Thymus (tissue), 14 donors: ENCODE measurements at places on chromosomes 4 and X. TPM values are rescaled to one million over a fixed set of nuclear protein-coding genes. Genes with fewer than 3 reads are reported as not detected.

Gene RAB39B
- 8.1 TPM for polyA plus RNA-seq

Gene OPRPN
- 0.34 TPM for polyA plus RNA-seq

Gene CD99L2
- polyA plus RNA-seq: 14.0 TPM

- DNase-seq: no peak
Measured at GRCh38 chrX:427812-428725, 41.4 kb upstream of the PPP2R3B start.

GRCh38 chr4:12576409-12576808 is 907.7 kb downstream of the RAB28 start:
- no peak for DNase-seq

DNA sequence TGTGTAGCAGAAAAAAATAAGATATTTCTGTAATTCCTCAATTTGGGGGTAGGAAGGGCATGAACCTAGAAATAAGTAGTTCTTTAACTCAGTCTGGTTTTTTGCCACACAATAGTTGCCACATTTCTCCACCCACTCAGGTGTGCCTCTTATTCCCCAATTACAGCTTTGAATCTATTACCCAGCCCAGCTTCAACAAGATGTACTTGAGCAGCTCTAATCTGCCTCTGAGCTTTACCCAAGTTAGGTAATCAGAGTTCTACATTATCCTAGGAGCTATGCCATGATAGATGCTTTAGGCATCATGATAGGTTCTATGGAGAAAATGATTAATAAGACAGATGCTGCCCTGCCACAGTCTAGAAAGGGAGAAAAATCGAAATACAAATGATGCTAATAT is 117.4 kb upstream of the GPRIN3 start:
- DNase-seq: no peak

GRCh38 chrX:10506781-10507180 is 113.6 kb downstream of the MID1 start:
- no peak for DNase-seq

DNA sequence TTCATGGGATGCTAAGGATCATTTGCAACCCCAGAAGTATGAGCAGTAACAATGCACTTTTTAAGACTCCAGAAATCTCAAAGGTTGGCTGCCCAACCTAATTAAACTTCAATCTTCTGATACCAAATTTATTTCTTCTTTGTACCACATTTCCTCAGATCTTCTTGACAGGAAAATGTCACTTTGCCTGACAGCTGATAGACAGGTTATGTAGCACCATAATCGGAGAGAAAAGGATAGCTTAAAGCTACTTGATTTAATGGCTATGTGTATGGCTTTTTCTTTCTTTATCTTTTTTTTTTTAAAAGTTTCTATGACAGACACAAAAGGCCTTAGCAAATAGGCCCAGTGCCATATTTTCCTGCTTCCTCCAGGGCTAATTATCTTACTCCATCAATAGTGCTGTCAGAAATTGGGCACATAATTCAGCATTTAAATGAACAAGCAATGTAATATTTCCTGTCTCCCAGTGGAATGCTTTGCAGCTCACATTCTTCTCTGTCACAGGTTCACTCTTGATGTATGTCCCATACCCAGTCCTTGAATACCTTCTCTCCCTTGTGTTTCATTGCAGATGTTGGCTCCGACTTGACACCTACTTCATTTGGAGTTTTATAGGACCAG is 795.7 kb downstream of the ADGRL3 start:
- DNase-seq: no peak

GRCh38 chr4:183130328-183131155 is 31.5 kb downstream of the WWC2 start:
- DNase-seq: no peak

GRCh38 chr4:184097241-184097605 is 120.5 kb downstream of the ENPP6 start:
- no peak for DNase-seq

DNA sequence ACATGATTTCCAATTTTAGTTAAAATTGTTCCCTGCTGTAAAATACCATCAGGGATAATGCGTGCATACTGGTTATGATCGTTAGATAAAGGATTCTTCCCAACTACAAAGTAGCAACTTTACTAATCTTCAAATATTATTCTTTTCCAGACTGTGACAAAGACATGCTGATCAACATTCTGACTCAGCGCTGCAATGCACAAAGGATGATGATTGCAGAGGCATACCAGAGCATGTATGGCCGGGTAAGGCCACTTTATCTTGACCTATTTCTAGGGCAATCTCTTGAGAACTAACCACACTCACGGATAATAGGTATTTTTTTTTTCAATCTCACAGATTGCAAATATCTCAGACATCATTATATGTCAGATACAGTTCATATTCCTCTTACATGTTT is 47.0 kb downstream of the ANXA10 start:
- DNase-seq: no peak

- no peak for DNase-seq
Measured at GRCh38 chrX:49656533-49656932, 39.3 kb downstream of the PAGE1 start.

DNA sequence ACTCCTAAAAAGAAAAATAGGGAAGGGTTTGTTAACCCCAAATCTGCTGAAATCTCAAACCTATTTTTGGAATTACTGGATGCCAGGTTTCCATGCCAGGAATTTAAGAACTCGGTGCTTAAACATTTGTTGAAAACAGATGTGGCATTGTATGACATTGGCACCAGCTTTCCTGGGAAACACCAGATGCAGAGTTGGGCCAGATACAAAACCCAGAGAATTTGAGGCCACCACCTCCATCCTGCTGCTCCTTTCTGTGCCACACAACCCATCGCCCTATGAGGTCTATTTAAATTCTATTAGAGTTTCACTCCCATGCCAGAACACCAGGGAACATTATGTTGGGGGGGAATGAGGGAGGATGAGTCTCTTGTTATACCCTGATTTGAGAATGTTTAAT is 71.7 kb downstream of the ARAP2 start:
- no peak for DNase-seq

GRCh38 chr4:134126000-134126560 is 75.5 kb downstream of the PABPC4L start:
- no peak for DNase-seq

DNA sequence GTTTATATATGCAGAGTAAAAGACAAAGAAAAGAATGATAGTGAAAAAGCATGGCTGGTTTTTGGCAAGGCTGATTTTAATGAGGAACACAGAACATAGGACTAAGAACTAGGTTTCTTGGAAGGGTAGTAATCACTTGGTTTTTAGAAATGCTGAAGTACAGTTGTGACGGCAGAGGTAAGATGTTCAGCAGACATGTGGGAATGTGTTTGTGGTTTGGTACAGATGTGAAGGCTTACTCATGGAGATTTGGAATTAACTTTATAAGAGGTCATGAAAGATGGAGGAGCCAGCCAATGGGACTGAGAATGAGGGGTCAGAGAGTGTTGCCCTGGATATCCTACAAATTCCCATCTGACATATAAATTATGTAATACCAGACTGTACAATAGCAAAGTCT is 243.6 kb downstream of the NPFFR2 start:
- no peak for DNase-seq
